ENCODE measurements at places on chromosomes 7 and 10.

- no peak for DNase-seq
Measured at GRCh38 chr7:95925236-95925635, 152.9 kb downstream of the DYNC1I1 start.

- DNase-seq: no peak
Measured at GRCh38 chr7:95595746-95596197, 544 bp downstream of the PDK4 start.

GRCh38 chr7:156829669-156830336 is 63.2 kb downstream of the LMBR1 start:
- no peak for DNase-seq

DNA sequence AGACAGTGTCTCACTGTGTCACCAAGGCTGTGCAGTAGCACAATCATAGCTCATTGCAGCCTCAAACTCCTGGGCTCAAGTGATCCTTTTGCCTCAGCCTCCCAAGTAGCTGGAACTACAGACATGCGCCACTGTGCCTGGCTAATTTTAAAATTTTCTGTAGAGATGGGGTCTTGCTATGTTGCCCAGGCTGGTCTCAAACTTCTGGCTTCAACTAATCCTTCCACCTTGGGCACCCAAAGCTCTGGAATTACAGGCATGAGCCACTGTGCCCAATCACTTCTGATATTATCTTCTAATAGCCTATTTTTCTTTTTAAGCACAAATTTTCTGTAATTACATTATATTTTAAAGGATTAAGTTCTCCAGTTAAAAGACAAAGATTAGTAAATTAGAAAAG is 42.6 kb upstream of the ZC3HAV1 start:
- DNase-seq: no peak

DNA sequence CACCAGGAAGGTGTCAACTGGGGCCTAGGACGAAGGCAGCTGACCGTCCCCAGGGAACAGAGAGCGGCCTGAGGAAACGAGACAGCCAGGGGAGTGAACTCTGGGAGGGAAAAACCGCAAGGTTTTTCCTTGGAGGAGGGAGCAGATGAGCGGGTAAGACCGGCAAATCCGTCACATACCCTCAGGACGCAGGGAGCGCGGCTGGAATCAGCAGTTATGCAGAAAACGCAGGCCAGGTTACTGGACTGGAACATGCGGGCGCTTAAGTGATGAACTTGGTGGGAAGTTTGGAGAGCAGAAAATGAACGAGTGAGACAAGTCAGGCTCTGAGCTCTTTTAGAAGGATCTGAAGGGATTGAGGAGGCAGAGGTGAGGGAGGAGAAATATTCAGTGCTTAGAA is 76.7 kb downstream of the BMS1 start:
- no peak for DNase-seq

GRCh38 chr7:93921607-93922566 is at the start of gene GNG11:
GNG11 (plus strand) TSS chr7:93921735; CDS start chr7:93922138, 403 bp downstream.
- peak; percentile 26 for DNase-seq

GRCh38 chr7:87505122-87505521 is 29.6 kb upstream of the ABCB4 start:
- DNase-seq: no peak

DNA sequence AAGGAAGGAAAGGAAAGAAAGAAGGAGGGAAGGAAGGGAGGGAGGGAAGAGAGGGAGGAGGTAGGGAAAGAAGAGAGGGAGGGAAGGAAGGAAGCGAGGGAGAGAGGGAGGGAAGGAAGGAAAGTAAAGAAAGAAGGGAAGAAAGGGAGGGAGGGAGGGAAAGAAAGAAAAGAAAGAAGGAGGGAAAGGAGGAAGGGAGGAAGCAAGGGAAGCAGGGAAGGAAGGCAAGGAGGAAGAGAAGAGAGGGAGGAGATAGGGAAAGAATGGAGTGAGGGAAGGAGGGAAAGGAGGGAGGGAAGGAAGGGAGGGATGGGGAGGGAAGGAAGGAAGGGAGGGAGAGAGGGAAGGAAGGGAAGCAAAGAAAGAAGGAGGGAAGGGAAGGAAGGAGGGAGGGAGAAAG is 65.8 kb downstream of the MAP3K8 start:
- no peak for DNase-seq

GRCh38 chr10:124087672-124088634 is 5.4 kb downstream of the CHST15 start:
- no peak for DNase-seq

GRCh38 chr7:105776986-105777910 is 99.2 kb downstream of the ATXN7L1 start:
- DNase-seq: no peak

DNA sequence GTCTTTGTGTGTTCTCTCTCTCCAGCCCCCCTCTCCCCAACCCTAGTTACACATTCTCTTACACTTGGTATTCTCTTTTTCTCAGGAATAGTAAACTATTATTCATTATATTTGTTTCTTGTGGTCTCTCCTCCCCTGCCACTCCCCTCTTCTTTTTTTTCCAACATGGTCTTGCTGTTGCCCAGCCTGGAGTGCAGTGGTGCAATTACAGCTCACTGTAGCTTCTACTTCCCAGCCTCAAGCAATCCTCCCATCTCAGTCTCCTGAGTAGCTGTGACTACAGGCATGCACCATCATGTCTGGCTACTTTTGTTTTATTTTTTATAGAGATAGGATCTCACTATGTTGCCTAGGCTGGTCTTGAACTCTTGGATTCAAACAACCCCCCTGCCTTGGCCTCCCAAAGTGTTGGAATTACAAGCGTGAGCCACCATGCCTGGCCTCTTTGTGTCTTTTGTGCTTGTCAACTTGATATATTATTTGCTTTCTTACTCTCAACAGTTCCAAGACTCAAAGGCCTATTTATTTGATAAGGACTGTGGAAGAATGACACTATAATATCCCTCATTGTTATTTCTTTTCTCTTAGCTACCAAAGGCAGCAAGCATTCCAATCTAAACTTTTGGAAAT is 66.9 kb downstream of the MLLT10 start:
- DNase-seq: no peak

DNA sequence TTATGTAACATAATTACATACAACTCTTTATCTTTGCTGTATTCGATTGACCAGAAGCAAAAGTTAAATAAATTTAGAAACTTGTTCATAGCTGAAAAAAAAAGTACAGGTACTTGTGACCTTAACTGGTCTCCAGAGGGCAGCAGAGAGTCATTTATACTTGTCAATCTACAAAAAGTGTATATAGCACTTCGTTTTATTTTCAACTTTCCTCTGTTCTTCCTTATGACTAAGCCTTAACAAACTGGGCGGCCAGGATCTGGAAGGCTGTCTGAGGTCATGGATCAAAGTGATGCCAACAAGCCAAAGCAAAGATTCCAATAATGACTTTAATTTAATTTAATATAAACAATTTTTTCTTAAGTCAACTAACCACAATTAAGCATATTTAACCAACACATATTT is 29.8 kb downstream of the C10orf67 start:
- DNase-seq: peak; percentile 34

DNA sequence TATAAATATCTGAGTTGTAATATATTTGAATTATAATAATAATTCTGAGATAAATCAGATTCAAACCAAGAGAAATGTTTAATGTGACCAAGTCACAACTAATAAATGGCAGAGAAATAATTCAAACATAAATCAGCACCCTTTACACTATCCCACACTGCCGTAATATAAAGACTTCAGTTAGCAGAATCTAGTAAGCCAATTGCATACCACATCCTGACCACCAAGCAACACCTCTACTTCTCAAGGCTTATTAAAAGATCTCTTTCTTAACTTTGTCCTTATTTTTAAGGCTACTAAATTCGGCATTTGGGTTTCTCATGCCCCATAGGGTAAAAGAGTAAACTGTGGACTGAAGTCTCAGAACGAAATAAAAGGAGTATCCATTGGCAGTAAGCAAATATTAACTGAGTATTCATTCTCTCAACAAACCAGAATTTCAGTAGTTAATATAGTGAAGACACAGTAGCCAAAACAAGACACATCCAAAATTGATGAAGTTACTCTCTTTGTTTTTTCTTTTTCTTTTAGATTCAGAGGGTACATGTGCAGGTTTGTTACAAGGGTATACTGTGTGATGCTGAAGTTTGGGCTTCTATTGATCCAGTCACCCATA is 14.8 kb downstream of the ACBD5 start:
- DNase-seq: peak; percentile 24

DNA sequence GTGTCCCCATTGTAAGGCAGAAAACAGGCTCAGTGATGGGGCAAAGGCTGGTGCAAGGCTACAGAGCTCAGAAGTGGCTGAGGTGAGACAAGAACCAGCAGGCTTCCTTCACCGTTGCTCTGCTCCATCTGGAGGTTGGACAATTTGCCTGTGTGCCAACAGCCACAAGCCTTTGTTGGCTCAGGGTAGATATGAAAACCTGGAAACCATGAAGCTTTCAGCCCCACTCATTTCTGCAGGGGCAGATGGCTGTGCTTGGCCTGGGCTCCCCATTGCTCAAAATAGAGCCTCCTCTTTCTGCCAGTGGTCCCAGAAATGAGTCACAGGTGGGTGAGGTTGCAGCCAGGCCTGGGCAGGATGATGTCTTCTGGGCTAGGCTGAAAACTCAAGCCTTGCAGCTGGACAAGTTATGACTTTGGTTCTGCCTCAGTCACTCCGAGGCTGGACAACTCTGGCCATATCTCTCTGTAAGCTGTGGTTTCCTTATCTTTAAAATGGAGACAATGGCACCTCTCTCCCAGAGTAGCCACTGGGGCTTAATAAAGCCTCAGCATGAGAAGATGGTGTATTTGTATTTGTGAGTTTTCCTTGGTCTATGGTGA is 12.2 kb upstream of the ZNF273 start:
- DNase-seq: peak; percentile 9

- DNase-seq: no peak
Measured at GRCh38 chr7:116311816-116312471, 101.6 kb downstream of the TES start.

- no peak for DNase-seq
Measured at GRCh38 chr7:82445271-82445670, 1.7 kb upstream of the CACNA2D1 start.

- DNase-seq: no peak
Measured at GRCh38 chr7:2487586-2488271, 11.5 kb upstream of the GRIFIN start.

DNA sequence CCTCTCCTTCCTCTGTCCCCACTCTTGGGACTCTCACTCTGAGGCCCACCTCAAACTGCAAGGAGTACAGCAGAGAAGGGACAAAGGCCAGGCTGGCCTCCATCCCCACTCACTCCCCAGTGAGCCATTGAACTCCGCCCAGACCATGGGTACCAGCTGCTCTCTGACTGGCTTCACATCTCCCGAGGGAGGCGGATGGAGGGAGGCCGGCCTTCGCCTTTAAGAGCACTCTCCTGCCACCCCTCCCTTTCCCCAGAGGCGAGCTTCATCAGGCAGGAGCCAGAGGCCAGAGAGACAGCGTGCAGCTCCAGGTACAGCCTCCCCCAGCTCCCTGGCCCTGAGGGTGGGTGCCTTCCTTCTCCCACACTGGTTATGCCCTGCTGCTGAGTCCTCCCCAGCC is 1.8 kb upstream of the LDB3 start:
- no peak for DNase-seq

DNA sequence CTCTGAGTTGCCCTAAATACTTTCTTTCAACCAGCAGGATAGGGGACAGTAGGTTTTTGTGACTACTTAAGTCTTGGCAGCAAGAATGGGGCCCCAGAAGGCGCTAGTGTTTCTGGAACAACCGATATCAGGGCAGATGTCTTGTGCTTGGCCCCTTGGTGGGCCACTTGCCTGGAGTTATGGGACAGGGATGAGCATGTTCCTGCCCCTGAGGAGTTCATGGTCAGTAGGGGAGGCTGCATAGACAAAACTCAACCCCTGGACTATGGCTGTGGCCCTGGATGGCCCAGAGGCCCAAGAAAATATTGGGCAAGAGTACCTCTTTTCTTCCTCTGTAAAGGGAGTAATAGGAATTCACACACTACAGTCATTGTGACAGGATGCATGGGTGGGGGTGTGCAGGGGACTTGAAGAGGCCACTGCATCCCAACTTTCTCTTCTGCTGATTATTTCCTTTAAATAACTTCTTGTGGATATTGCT is 57.7 kb upstream of the IGFBP3 start:
- DNase-seq: no peak

GRCh38 chr10:120897343-120897742 is 46.2 kb downstream of the WDR11 start:
- DNase-seq: no peak

GRCh38 chr10:18233775-18234174 is 93.6 kb downstream of the CACNB2 start:
- no peak for DNase-seq

GRCh38 chr7:148204639-148205304 is 385.8 kb upstream of the C7orf33 start:
- no peak for DNase-seq

- no peak for DNase-seq
Measured at GRCh38 chr7:134480730-134481129, 21.8 kb upstream of the AKR1B1 start.

- no peak for DNase-seq
Measured at GRCh38 chr7:99079104-99079503, 64.8 kb downstream of the SMURF1 start.

DNA sequence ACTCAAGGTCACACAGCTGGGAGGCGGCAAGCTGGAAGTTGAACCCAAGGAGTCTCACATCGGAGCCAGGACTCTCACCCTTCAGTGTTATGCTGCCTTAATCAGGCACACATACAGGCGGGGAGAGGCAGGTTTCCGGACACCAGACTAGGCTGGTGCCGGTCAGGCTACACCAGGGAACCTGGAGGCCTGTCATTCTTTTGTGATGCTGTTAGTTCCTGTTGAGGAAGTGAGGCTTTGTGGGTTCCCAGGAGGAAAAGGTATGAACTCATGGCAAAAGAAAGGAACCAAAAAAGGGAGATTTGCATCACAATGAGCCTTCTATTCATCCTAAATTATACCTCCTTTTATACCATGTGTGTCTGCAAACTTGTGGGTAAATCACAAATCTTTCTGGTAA is 103.8 kb downstream of the TCF7L2 start:
- DNase-seq: no peak

DNA sequence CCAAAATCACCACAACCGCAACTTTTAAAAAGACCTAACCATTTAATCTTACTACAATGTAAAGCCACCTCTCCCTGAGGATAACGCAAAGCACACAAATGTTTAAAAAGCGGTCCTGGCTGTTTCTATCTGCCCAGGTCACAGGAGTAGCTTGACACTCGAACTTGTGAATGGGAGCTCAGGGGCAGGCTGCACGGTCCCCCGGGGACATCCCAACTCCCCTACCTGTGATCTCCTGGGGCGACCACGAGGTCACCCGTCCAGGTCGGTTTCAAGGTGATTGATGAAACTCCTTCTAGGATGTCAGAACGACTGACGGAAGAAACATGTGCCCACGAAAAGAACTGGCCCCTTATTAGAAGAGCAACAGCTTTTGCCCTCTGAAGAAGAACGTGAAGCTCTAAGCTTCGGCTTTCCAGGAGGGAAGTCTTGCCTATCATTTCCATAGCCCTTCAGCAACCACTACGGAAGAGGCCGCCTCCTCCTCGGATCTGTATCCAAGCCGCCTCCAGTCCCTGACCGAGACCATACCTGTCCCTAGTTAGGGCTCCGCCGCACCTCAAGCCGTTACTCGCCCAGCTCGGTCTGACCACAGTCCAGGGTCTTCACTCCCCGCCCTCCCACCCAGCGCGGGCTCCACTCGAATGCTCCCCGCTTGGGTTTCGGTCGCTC is 459 bp downstream of the CYCS start:
- DNase-seq: peak; percentile 33

Data from activated CD4-positive, alpha-beta memory T cell treated with anti-CD3 and anti-CD28 coated beads, Interleukin-2, amount 10 ng/mL, durations not matched to agents 7 days and 5 days (primary cell).